ENCODE measurements at places on chromosomes 5 and 9. TPM values are rescaled to one million over a fixed set of nuclear protein-coding genes. Genes with fewer than 3 reads are reported as not detected.

The CCDC180 gene
- total RNA-seq = 2.4 TPM

DNA sequence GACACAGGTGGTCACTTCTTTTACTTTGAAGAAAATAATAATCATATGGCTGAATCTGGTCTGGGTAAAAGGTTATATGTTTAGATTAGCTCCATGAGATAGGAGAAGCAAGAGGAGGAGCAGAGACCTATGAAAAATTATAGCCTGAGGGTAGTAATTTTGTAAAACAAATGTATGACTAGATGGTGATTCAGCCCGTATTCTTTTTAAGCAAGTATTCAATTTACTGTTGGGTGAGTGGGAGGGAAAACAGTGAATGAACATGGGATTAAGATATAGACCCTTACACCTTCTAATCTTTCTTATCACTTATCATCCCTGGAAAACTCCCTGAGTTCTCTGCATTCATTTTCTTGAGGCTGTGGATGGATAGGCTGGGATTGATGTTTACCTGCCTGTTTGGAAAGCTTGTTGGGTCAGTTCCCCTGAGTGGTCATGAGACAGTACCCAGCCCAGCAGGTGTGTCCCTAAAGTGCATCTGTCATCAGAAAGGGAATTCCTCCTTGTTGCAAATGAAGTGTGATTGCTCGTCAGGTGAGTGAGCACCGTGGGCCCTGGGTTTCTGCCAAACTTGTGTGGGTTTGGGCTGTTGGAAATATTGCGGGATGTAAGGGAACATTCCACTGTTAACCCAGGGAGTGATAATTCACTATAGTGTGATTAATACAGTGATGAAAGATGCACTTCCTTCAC, 101.2 kb upstream of the GDNF start:
- peak; percentile 19 for DNase-seq

DNA sequence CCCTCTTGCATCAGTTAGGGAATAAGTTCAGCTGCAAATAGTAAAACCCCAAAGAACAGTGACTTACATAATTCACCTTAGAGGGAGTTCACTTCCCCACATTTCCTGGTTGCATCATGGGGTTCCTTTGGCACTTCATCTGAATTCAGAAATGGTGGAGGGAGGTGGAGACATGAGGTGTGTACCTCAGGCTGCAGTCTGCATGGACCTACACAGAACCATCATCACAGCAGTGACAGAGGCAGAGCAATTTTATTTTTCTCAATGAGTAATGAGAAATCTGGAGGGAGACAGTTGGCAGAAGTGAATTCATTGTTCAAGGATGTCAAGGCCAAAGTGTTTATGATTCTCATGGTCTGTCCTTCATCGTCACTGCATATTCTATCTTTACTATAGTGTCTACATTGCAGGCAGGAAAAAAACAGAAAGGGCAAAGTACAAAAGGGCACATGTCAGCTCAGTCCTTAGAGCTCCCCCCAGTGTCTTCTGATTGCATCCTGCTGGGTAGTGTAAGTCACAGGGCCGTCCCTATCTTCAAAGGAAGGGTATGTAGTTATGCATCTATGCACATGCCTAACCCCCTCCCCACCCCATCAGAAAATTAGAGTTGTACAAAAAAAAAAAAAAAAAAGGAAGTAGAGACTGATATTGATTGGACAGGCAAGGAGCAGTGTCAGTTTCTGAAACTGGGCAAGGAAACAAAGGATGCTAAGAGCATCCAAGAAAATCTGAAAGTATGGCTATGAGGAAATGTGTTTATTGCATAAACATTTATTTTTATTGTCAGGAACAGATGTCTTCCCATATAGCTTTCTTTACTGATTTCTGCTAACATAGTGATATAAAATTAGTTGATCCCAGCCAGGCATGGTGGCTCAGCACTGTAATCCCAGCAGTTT, 132.7 kb upstream of the APC start:
- DNase-seq = no peak

GRCh38 chr5:176542596-176543427, 5.6 kb upstream of the RNF44 start:
- peak; percentile 31 for DNase-seq

GRCh38 chr9:34611251-34611810, 566 bp downstream of the RPP25L start:
- DNase-seq = peak; percentile 74
